Ovary (tissue), 10 donors: ENCODE measurements at places on chromosomes 5 and 9.

DNA sequence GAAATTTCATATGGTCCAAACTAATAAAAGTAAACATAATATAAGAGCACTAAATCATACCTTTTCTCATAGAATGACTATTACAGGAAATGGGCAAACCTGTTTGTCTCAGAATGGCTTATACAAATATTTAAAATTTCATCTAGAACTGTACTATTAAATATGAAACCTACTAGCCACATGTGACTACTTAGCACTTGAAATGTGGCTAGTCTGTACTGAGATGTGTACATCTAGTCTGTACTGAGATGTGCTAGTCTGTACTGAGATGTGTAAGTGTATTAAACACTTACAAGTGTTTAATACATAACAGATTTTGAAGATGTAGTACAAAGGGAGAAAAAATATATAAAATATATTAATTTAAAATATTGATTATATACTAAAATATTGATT is 22.4 kb downstream of the ABITRAM start:
- no peak for DNase-seq

DNA sequence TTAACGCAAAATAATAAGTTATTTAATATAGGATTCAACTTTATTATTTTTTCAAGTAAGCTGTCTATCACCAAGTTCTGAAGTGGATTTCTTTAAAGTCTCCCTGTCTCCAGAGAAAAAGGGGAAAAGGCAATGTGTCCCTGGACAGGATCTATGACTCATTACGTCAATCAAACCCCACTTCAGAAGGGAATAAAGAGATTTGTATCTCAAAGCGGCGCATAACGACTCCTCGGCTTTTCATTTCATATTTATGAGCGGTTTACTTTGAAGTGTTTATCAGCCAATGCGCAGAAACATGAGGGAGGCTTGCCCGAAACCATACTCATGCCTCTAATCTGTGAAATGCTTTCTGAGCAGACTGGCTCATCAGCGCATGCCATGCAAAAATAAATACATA is 938.6 kb upstream of the WWC1 start:
- DNase-seq, result no peak

GRCh38 chr5:143314099-143314498 is 89.4 kb downstream of the NR3C1 start:
- DNase-seq, result no peak

DNA sequence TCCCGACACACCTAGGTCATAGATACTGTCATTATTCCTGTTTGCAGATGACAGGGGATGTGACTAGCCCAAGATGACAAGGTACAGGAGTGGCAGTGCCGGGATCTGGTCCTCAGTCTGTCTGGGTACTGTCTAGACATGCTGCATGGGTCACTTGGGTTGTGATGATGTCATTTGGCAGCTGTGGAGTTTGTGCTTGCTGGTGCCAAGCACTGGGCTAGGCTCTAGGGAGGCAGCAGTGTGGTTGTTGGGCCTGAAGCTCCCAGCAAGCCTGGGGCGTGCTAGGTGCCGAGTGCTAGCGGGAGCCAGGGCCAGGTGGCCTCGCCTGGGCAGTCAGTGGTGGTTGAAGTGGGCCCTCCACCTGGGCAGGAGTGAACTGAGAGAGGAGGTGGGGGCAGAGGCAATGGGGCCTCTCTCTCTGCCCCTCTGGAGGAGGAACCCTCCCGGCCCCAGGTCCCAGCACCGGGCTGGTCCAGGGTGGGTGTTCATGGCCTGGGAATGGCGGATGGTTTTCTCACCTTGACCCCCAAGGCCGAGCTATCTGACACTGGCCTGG is 8.8 kb upstream of the ASB6 start:
- DNase-seq, result no peak

DNA sequence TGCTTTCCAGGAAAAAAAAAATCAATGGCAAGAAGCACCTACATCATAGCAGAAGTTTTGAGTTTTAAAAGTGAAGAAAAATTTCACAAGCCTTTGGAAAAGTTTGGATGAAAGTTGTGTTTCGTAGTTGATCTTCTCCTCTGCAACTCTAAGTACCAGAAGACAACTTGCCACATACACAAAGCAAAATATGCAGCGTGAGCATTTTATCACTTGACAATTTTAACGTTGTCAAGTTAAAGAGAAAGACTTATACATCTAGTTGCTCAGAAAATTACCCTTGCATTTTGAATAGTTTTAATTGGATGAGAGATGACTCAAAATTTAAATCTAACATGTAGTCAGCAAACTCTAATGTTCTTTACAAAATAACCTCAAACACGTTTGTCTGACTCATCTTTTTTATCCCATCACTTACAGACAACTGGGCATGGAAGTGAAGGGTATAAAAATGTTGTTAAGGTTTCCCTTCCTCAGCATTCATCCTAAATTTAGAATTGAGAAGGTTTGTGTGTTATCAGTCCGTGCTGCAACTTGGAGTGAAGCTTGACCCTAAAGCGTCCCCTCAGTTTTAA is 213.4 kb downstream of the MARCHF11 start:
- no peak for DNase-seq

GRCh38 chr9:83280268-83280667 is 217.3 kb upstream of the RASEF start:
- DNase-seq, result no peak

DNA sequence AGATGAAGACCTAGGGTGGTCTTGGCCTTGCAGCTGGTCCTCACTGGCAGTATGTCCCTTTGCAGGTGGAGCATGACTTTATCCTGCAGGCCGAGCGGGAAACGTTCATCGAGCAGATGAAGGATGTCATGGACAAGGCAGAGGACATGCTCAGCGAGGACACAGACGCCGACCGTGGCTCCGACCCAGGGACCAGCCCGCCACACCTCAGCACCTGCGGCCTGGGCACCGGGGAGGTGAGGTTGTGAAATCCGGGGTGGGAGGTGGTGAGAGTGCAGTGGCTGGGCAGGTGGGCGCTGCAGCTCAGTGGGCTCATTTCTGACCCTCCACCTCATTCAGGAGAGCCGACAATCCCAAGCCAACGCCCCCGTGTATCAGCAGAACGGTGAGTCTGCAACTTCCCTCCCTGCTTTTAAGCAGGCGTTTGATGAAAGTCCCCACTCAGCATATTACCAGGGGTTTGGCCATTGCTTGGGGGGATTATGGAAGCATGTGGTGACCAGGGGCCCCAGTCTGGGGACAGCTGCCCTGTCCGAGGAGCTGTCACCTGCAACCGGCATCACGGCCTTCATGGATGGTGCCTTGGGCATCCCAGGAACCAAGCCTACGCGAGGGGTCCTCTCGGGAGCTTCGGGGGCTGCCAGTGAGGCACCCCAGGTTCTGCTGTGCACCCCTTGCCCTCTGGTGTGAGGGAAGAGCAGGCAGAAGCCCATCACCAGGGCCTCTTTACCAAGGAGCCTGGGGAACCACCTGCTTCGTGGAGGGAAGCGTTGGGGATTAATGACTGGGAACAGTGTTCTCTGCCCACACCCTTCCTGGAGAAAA is 84.0 kb downstream of the WNK2 start:
- peak; percentile 5 for DNase-seq

DNA sequence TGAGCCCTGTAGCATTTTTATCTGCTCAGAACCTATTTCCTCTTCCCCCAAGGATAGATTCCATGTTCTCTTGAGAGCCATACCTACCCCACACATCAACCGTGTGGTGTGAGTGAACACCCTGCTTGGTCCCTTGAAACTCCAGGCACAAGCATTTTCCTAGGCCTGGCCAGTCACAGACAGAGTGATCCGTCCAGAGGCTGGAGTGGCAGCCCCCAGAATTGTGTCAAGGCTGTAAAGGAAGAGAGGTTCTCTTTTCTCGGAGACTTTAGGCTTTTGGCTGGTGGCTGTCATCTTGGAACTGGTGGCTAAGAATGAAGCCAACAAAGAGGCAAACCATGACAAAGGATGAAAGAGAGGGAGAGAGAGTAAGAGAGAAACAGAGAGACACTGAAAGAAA is 66.0 kb downstream of the ARHGEF37 start:
- no peak for DNase-seq

DNA sequence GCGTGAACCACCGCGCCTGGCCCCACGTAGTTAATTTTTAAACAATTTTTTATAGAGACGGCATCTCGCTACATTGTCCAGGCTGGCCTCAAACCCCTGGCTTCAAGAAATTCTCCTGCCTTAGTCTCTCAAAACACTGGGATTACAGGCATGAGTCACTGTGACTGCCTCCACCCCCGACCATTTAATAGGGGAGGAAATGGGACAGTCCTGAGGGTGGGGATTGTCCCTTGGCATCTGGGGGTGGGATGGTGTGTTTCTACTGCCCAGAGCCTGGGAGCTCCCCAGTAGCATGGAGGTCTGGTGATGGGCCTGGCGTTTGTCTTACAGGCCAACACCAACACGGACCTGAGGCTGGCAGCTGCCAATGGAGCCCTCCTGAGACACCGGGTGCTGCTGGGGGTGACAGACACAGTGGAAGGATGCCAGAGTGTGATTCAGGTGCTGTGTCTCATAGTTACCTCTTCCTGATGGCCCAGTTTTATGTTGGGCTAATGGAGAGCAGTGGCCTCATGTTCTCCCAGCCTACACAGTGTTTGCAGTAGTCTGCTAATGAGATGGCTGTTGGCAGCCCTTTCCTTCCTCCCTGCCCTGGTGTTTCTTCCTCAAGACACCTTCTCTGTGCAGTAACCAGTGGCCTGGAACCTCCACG is 22.5 kb downstream of the TMEM268 start:
- DNase-seq, result no peak

GRCh38 chr5:133523961-133524586 is 88.3 kb downstream of the FSTL4 start:
- no peak for DNase-seq

DNA sequence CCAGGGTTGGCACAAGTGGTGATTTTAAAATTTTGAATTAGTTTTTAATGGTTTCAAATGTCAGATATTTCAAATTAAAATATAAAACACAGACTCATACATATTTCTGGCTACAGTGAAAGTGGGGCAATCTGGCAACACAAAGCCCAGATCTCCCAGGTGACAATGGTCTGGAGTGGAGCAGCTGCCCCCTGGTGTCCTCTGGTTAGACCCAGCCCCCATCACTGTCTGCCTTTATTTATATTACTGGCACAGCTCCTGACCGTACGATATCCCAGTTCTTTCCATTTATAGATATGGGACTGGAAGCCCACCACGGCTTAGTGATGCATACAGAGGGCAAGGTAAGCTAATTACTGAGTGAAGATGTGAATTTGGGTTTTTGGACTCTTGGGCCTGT is 37.3 kb downstream of the MACIR start:
- no peak for DNase-seq

DNA sequence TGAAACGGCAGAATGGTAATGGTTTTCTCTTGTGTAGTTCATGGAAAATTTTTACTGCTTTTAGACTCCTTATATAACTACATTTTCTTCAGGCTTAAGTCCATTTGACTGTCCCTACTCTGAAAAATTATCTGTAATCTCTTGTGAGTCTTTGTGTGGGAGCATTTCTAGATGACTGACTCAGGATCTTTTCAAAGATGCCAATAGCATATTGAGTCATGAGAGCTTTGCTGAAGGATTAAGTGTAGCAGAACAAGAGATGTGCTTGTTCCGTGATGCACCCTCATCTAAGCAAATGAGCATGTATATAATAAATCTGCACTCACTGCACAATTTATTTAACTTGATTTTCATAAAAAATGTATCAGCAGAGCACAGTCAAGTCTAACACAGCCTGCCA is 298.7 kb upstream of the CDH6 start:
- no peak for DNase-seq

GRCh38 chr9:79685577-79685976 is 113.8 kb downstream of the TLE4 start:
- no peak for DNase-seq

DNA sequence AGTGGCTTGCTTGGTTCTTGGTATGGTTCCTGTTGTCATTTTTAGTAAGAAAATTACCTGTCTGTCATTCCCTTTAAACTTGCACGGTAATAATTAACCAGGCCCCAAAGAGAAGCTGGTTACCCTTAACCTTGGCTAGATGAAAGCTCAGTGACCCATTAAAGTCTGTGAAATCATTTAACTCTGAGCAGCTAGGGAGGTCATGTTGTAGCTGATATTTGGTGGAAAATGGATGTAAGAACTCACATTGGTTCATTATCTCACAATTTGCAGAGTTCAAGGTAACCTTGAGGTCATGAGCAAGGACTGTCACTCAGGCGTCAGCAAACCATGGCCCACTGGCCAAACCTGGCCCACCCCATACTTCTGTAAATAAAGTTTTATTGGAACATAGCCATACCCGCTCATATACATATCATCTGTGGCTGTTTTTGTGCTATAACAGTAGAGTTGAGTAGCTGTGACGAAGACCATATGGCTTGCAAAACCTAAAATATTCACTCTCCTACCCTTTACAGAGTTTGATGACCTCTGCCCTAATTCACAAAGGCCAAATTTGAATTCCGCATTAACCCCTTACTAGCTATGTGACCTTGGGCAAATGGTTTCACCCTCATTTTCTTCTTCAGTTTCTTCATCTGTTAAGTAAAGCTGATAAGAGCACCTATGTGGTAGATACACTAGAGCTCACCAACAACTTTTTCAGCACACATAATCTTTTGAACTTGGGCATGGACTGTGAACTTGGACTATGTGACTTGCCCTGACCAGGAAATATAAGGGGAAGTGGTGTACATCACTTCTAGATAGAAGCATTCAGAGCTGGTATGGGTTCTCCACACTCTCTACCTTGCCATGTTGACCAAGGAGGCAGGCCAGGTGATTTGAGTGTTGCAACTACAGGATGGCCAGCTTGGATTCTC is 61.5 kb upstream of the CPEB4 start:
- no peak for DNase-seq

DNA sequence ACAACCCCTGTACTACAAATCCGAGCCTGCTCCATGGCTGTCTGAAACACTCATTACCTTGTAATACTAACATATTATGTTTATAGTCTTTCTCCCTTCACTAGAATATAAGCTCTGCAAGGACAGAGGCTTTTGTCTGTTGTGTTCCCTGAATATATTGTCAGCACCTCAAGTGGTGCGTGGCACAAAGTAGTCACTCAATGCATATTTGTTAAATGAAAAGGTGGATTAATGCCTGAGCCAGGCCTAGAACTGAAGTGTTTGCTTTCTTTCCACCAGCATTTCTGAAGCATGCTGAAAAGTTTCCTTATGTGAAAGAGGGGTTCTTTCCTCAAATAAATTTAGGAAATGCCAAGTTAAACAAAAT is 36.3 kb downstream of the ELL2 start:
- DNase-seq, result no peak

GRCh38 chr5:179405054-179405416 is 59.8 kb upstream of the ADAMTS2 start:
- DNase-seq, result no peak

DNA sequence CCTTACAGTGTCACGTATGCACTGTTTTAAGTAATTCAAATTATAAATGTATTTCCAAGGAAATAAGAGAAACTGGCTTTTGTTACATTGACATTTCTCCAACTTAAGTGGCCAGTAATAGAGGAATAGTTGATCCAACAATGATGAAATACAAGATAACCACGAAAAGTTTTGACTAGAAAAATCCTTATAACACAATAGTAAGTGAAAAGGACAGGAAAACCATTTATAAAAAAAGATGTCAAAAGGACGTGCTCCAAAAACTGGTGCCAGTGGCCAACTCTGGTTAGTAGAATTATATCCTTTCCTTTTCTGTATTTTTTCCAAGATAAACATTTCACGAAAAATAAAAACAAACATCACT is 210.9 kb downstream of the GAPVD1 start:
- DNase-seq, result no peak
